ENCODE measurements at places on chromosomes 6 and 20. TPM values are rescaled to one million over a fixed set of nuclear protein-coding genes. Genes with fewer than 3 reads are reported as not detected.

The PNISR gene
- 194 TPM for total RNA-seq

The TP53TG5 gene
- total RNA-seq = not detected

The LAMP5 gene
- total RNA-seq = 0.40 TPM

The EPPIN gene
- total RNA-seq = not detected

The RAET1L gene
- not detected for total RNA-seq

The CST4 gene
- not detected for total RNA-seq

The HLA-DQA2 gene
- not detected for total RNA-seq

The IP6K3 gene
- 0.16 TPM for total RNA-seq

The DNAH8 gene
- not detected for total RNA-seq

The SLC39A7 gene
- total RNA-seq = 140 TPM

The MEI4 gene
- 1.5 TPM for total RNA-seq

The C20orf144 gene
- 0.09 TPM for total RNA-seq

The TFAP2D gene
- total RNA-seq = not detected
